H1 (cell line): ENCODE measurements at places on chromosomes 16 and 17. TPM values are rescaled to one million over a fixed set of nuclear protein-coding genes. Genes with fewer than 3 reads are reported as not detected.

- no peak overlapping the region for H3K27ac ChIP-seq
- no peaks in the 10 kb centered on the region for H3K4me1 ChIP-seq
- no peak overlapping the region for H3K4me3 ChIP-seq
- no peaks in the 10 kb centered on the region for H3K27me3 ChIP-seq
Observed at GRCh38 chr17:45976755-45977505, 22.1 kb upstream of the STH start.

GRCh38 chr16:12341423-12341822 is 364.9 kb downstream of the SNX29 start:
- no peak overlapping the region for H3K4me3 ChIP-seq
- H3K27me3 ChIP-seq = no peaks in the 10 kb centered on the region
- H3K36me3 ChIP-seq = no peaks in the 10 kb centered on the region
- no peaks in the 10 kb centered on the region; the same call in 1 of the 2 replicates for H3K4me1 ChIP-seq

HOXB13 gene
- total RNA-seq = not detected in 2 replicates

DNA sequence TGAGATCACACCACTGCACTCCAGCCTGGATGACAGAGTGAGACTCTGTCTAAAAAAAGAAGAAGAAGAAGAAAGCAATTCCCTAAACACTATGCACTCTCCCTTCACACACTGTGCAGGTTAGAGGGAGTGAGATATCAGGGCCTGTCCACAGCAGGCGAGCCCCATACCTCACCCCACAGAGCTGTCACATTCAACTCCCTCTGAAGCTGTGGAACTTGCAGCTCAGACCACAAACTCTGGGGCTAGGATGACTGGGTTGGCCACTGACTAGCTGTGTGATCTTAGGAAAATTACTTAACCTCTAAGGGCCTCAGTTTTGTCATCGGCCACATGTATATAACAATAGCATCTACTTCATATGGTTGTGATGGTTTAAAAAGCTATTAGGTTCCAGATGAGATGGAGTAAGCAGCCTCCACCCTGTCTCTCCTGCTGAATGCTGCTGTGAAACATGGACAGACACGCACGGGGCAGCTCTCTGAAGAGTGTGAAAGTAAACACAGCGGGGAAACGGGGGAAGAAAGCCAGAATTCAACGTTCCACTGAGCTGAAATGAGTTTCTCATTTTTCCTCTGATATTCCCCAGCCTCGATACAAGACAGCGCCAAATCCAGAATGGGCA is 13.6 kb upstream of the PYY start:
- H3K36me3 ChIP-seq = no peaks in the 10 kb centered on the region
- 0 out of 2 replicates have a peak, but pooled peaks cover 2% of the 10 kb centered on the region for H3K27me3 ChIP-seq
- H3K27ac ChIP-seq = no peak overlapping the region

DNA sequence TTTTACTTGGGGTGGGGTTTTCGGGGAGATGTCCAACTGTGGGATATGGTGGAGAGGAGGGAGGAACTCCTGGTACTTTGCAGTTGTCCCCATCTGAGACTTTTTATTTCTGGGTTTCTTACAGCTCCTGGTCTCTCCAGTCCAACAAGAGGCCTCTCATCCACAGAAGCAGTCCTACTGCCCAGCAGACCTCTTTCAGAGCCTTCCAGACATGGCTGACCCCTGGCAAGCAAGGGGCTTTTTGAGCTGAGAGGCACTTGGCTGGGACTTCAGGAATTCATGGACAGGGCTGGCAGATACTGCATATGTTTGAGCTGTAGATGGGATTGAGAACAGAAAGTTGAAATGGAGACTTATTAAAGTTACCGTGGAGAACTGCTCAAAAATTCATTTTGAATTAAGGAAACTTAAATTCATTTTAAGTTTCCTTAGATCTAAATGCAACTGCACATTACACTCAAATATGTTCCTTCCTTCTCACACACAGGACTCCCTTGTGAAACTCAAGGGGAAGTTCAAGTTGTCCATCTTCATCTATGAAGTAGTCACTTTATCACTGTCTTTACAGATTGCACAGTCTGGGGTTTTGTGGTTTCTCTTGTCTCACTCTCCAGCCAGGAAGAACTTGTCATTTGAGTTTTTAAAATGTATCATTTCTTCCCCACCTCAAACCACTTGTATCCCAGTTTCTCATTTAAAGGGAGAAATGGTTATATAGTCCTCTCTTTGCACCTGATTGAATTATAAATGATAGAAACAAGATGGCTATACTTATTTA is 1.1 kb downstream of the LASP1NB start:
- H3K27me3 ChIP-seq = no peaks in the 10 kb centered on the region
- no peak for DNase-seq
- no peak overlapping the region for H3K4me3 ChIP-seq
- no peak overlapping the region for H3K27ac ChIP-seq

- H3K36me3 ChIP-seq = peaks cover 31% of the 10 kb centered on the region
- H3K27me3 ChIP-seq = no peaks in the 10 kb centered on the region
- DNase-seq = no peak
- H3K4me1 ChIP-seq = no peaks in the 10 kb centered on the region
- H3K4me3 ChIP-seq = no peak overlapping the region
Observed at GRCh38 chr17:17264430-17264829, 16.6 kb downstream of the COPS3 start.

GRCh38 chr16:808085-808386 is 7.5 kb upstream of the GNG13 start:
- H3K27ac ChIP-seq = no peak overlapping the region
- no peak for DNase-seq
- no peaks in the 10 kb centered on the region for H3K27me3 ChIP-seq
- H3K4me3 ChIP-seq = peak overlapping the region; percentile 65
- no peaks in the 10 kb centered on the region for H3K36me3 ChIP-seq
- no peaks in the 10 kb centered on the region for H3K4me1 ChIP-seq

GRCh38 chr16:86452451-86452850 is 57.9 kb upstream of the FOXF1 start:
- no peaks in the 10 kb centered on the region for H3K27me3 ChIP-seq
- no peak for DNase-seq
- H3K27ac ChIP-seq = no peak overlapping the region
- H3K4me3 ChIP-seq = no peak overlapping the region

GRCh38 chr17:33288954-33289353 is 4.1 kb downstream of the ASIC2 start:
- H3K27ac ChIP-seq = no peak overlapping the region
- no peaks in the 10 kb centered on the region for H3K4me1 ChIP-seq
- H3K4me3 ChIP-seq = no peak overlapping the region
- H3K36me3 ChIP-seq = no peaks in the 10 kb centered on the region

GRCh38 chr17:5630434-5630833 is 46.1 kb upstream of the NLRP1 start:
- no peaks in the 10 kb centered on the region for H3K36me3 ChIP-seq
- DNase-seq = no peak
- no peak overlapping the region for H3K4me3 ChIP-seq
- no peaks in the 10 kb centered on the region for H3K4me1 ChIP-seq
- no peaks in the 10 kb centered on the region for H3K27me3 ChIP-seq
- H3K27ac ChIP-seq = no peak overlapping the region

CCL4L2 gene
- not detected in 2 replicates for total RNA-seq

TMEM100 gene
- 0.48 and 1.1 TPM in 2 replicates for total RNA-seq

- no peak for DNase-seq
- H3K27ac ChIP-seq = no peak overlapping the region
- H3K36me3 ChIP-seq = no peaks in the 10 kb centered on the region
- peaks cover 13% of the 10 kb centered on the region for H3K4me1 ChIP-seq
- H3K4me3 ChIP-seq = no peak overlapping the region
Observed at GRCh38 chr16:59164461-59164860, 430.3 kb upstream of the GOT2 start.

GRCh38 chr17:63571632-63572310 is 21.5 kb downstream of the DCAF7 start:
- no peak overlapping the region for H3K4me3 ChIP-seq
- no peak overlapping the region for H3K27ac ChIP-seq
- DNase-seq = no peak
- no peaks in the 10 kb centered on the region for H3K36me3 ChIP-seq

- H3K27ac ChIP-seq = no peak overlapping the region
- no peaks in the 10 kb centered on the region for H3K4me1 ChIP-seq
- no peak for DNase-seq
- H3K27me3 ChIP-seq = no peaks in the 10 kb centered on the region
- peaks cover 6% of the 10 kb centered on the region; the same call in 1 of the 2 replicates for H3K36me3 ChIP-seq
Observed at GRCh38 chr17:30788918-30789317, 35.6 kb downstream of the CRLF3 start.

HLF gene
- 0.38 and 0.60 TPM in 2 replicates for total RNA-seq

- H3K36me3 ChIP-seq = peaks cover 9% of the 10 kb centered on the region; the same call in 1 of the 2 replicates
- H3K4me1 ChIP-seq = peaks cover 8% of the 10 kb centered on the region
- H3K27me3 ChIP-seq = no peaks in the 10 kb centered on the region
- H3K4me3 ChIP-seq = no peak overlapping the region
Observed at GRCh38 chr17:29078183-29079045, 35.5 kb downstream of the PIPOX start.

DNA sequence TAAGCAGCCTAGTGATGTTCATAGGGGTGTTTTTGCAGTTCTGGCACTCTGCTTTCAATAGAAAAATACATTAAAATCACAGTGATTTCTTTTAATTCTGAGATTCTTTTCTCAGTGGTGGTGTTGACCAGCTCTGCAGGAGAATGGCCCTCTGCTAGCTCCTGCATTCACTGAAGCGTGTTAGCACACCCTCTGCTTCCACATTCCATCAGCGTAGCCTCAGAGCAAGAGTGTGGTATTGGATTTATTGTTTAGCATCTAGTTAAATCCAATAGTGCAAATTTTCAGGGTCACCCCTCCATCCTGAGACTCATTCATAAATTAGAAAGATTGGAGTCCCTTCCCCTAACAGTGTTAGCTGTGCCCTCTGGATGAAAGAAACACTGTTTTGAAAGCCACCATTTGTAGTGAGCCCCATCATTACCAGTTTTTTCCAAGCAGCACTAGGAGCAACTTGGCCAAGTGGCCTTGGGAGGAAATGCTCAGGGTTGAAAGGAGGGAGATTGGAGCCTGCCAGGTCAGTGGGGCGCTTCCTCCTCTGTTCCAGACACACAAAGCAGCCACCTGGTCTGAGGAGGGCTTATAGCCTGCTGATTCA is 45.7 kb downstream of the B9D1 start:
- no peak overlapping the region for H3K4me3 ChIP-seq
- H3K27ac ChIP-seq = 0 out of 2 replicates have a peak overlapping the region, but pooled peaks have one; percentile 6
- H3K36me3 ChIP-seq = peaks cover 12% of the 10 kb centered on the region
- H3K27me3 ChIP-seq = no peaks in the 10 kb centered on the region
- DNase-seq = no peak

- DNase-seq = no peak
- H3K27ac ChIP-seq = no peak overlapping the region
- H3K36me3 ChIP-seq = no peaks in the 10 kb centered on the region
- no peaks in the 10 kb centered on the region for H3K4me1 ChIP-seq
- no peak overlapping the region for H3K4me3 ChIP-seq
Observed at GRCh38 chr17:81428948-81429774, 33.9 kb downstream of the BAHCC1 start.

- H3K4me3 ChIP-seq = peak overlapping the region; percentile 91
- H3K27ac ChIP-seq = no peak overlapping the region
- no peaks in the 10 kb centered on the region for H3K27me3 ChIP-seq
- H3K36me3 ChIP-seq = no peaks in the 10 kb centered on the region
- peak; percentile 53 for DNase-seq
Observed at GRCh38 chr16:15435216-15435864, 952 bp downstream of the BMERB1 start.

DNA sequence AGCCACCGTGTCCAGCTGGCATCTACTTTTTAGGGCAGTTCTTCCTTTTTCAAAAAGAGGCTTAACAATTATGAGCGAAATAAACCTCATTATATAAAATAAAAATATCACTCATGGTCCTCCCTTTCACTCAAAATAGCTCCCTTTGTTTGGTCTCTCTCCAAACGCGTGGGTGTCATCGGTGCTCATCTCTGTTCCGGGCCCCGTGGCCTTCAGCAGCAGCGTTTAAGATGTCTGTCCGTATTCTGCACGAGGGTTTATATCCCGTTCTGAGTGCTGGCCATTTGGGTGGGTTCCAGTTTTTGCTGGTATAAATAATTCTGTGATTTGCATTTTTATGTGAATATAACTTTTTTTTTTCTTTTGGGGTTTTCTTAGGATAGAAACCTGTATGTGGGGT is 33.4 kb downstream of the PRMT7 start:
- H3K4me1 ChIP-seq = no peaks in the 10 kb centered on the region
- H3K27me3 ChIP-seq = no peaks in the 10 kb centered on the region; the same call in 1 of the 2 replicates
- no peak for DNase-seq
- peaks cover 34% of the 10 kb centered on the region for H3K36me3 ChIP-seq
- no peak overlapping the region for H3K27ac ChIP-seq

- H3K27me3 ChIP-seq = peaks cover 7% of the 10 kb centered on the region; the same call in 1 of the 2 replicates
- no peaks in the 10 kb centered on the region for H3K36me3 ChIP-seq
Observed at GRCh38 chr16:67029254-67030096, 526 bp downstream of the CBFB start.

DNA sequence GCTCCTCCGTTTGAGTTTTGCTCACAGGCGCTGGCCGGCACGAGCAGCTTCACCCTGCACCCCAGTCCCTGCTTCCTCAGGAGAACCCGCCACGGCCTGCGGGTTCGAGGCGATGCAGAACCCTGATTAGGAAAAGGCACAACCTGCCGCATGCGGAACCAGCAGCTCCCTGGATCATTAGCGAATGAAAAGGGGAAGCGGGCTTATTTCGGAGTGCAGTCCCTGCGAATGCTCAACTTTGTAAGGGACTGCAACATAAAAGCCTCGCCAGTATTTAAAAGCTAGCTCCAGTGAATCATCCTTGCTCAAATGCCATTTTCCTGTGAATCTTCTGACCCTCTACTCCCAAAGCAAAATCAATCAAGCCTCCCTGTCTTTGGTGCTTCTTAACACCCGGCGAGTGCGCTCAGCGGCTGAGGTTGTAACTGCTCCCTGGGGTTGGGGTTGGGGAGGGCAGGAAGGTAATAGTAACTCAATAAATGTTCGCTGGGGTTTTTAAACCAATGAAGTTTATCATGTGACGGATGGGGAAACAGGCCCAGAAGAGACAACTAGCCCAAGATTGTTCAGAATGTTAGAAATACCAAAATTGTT is 678 bp upstream of the AKAP10 start:
- peak overlapping the region; percentile 91 for H3K27ac ChIP-seq
- 0 out of 2 replicates have a peak, but pooled peaks cover 2% of the 10 kb centered on the region for H3K4me1 ChIP-seq
- peak overlapping the region; percentile 90 for H3K4me3 ChIP-seq
- DNase-seq = no peak
- H3K27me3 ChIP-seq = no peaks in the 10 kb centered on the region

HCRT gene
- total RNA-seq = not detected in 2 replicates

CD300A gene
- total RNA-seq = 0.46 and 0.52 TPM in 2 replicates

DNA sequence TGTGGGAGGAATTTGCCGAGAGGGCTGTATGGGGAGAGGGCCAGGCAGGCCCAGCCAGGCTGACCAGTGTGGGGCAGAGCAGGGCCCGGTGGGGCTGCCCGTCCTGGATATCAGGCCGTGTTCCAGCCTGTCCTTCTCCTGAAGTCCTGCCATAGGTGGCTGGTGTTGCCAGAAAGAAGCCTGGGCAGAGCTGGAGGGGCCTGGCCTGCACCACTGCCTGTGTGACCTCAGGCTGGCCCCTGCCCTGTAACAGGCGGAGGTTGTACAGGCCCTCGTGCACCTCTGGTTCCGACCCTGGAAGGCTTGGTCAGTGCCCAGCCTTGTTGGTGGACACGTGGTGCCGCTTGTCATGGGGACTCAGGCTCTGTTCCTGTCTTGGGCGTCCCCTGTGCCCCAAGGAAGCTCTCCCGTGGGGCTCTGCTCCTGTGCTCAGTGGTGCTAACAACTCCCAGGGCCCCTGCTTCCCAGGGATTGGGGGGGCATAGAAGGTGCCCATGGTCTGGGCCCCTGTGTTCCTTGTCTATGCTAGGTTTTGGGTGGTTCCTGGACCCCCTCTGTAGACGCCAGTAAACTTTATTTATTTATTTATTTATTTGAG is 33.3 kb downstream of the ADCY7 start:
- H3K27ac ChIP-seq = no peak overlapping the region
- no peaks in the 10 kb centered on the region for H3K27me3 ChIP-seq
- no peaks in the 10 kb centered on the region for H3K4me1 ChIP-seq
- H3K4me3 ChIP-seq = no peak overlapping the region

- peaks cover 9% of the 10 kb centered on the region; the same call in 1 of the 2 replicates for H3K36me3 ChIP-seq
- H3K4me1 ChIP-seq = no peaks in the 10 kb centered on the region
- no peak for DNase-seq
- no peak overlapping the region for H3K27ac ChIP-seq
Observed at GRCh38 chr17:56896217-56896967, 17.5 kb downstream of the TRIM25 start.
